Muscle of arm (tissue), 14 donors: ENCODE measurements at places on chromosomes 6 and 20. TPM values are rescaled to one million over a fixed set of nuclear protein-coding genes. Genes with fewer than 3 reads are reported as not detected.

The EFCAB8 gene
- polyA plus RNA-seq = 0.40 TPM

DNA sequence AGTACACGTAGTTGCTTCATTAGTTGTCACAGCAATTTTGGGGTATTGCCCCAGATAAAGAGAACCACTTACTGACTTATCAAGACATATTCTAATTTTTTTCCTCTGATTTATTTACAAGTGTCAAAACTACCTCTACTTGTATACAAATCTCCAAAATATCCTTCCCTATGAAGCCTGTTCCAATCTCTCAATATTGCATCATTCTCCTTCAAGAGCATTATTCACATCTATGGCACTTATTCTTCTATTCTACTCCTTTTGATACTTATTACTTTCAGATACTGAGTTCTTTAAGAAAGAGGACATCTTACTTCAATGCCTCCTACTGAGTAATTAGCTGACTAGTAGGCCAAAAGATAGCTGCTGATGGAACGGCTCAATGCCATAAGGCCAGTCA, 105.2 kb downstream of the SMLR1 start:
- no peak for DNase-seq

DNA sequence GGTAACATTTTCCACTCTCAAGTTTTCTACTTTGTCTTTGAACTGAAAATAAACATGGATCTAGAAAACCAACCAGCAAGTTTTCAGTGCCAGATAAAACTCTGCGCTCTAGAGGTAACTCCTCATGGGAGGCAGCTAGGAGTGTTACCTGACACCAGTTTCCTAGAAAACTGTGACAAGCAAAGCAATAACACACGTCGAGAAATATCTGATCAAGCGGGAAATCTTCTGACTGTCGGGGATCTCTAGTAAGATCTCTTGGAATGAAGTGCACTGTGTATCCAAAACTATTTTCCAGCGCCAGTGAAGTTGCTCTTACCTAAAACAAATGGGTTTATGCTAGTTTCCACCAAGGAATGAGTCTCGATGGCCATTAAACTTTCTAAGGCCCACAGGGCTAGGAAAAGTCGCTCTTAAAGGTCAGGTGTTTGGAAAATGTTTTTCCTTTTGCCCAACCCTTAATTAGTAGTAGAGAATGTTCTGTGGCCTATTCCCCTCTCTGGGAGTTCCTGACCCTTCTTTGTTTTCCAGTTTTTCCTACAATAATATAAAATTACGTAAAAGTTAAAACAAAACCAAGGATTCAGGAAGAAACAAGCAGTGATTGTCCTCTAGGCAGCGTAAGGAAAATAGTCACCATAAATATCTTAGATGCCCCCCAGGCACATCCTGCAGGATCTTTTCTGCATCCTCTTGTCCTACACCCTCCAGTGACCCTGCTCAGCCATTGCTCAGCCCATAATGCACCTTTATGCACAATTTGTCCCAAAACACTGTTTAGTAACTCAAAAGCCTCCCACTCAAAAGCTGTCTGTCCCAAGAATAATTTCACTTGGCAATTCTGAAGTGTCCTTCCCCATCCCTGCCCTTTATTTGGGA, 137.7 kb upstream of the AKAP12 start:
- DNase-seq = no peak

The RBM24 gene
- polyA plus RNA-seq = 312 TPM

- no peak for DNase-seq
These were observed 3.5 kb downstream of the NUP153 start for GRCh38 chr6:17703256-17703694.

The SRSF12 gene
- 2.7 TPM for polyA plus RNA-seq
